ENCODE measurements at places on chromosomes 7 and 10. TPM values are rescaled to one million over a fixed set of nuclear protein-coding genes. Genes with fewer than 3 reads are reported as not detected.

GRCh38 chr10:68878496-68878895 lies 22.6 kb upstream of the DDX50 start:
- H3K4me1 ChIP-seq = no peaks in the 10 kb centered on the region
- H3K27me3 ChIP-seq = no peaks in the 10 kb centered on the region
- no peak overlapping the region for H3K4me3 ChIP-seq

GRCh38 chr7:130996833-130997231 lies 262.8 kb upstream of the KLF14 start:
- H3K36me3 ChIP-seq = no peaks in the 10 kb centered on the region
- DNase-seq = no peak
- no peak overlapping the region for H3K4me3 ChIP-seq
- H3K27me3 ChIP-seq = no peaks in the 10 kb centered on the region
- peaks cover 7% of the 10 kb centered on the region for H3K4me1 ChIP-seq

- H3K4me1 ChIP-seq = peaks cover 11% of the 10 kb centered on the region
- DNase-seq = no peak
- H3K4me3 ChIP-seq = no peak overlapping the region
- no peak overlapping the region for H3K27ac ChIP-seq
- no peaks in the 10 kb centered on the region for H3K27me3 ChIP-seq
These were observed 63.3 kb downstream of the RASGEF1A start for GRCh38 chr10:43203448-43204041.

GRCh38 chr7:135525426-135525825 lies 15.5 kb upstream of the CNOT4 start:
- no peak overlapping the region for H3K4me3 ChIP-seq
- no peak overlapping the region for H3K27ac ChIP-seq
- no peaks in the 10 kb centered on the region for H3K36me3 ChIP-seq
- H3K4me1 ChIP-seq = no peaks in the 10 kb centered on the region
- DNase-seq = no peak

- H3K36me3 ChIP-seq = no peaks in the 10 kb centered on the region
- no peak within 1 kb of the TSS for H3K27ac ChIP-seq
- H3K4me1 ChIP-seq = peaks cover 24% of the 10 kb centered on the region
- DNase-seq = peak; percentile 17
- H3K4me3 ChIP-seq = peak within 1 kb of the TSS; percentile 22
These were observed at the start of gene SFRP4 for GRCh38 chr7:37916673-37917660. TSS of gene SFRP4 (minus strand) at chr7:37916817. CDS start at chr7:37916537, 280 bp downstream.

- no peak for DNase-seq
- no peak overlapping the region for H3K4me3 ChIP-seq
- no peaks in the 10 kb centered on the region for H3K27me3 ChIP-seq
- no peak overlapping the region for H3K27ac ChIP-seq
- H3K4me1 ChIP-seq = no peaks in the 10 kb centered on the region
- no peaks in the 10 kb centered on the region for H3K36me3 ChIP-seq
These were observed 64.6 kb upstream of the CALN1 start for GRCh38 chr7:72476608-72477305.

DNA sequence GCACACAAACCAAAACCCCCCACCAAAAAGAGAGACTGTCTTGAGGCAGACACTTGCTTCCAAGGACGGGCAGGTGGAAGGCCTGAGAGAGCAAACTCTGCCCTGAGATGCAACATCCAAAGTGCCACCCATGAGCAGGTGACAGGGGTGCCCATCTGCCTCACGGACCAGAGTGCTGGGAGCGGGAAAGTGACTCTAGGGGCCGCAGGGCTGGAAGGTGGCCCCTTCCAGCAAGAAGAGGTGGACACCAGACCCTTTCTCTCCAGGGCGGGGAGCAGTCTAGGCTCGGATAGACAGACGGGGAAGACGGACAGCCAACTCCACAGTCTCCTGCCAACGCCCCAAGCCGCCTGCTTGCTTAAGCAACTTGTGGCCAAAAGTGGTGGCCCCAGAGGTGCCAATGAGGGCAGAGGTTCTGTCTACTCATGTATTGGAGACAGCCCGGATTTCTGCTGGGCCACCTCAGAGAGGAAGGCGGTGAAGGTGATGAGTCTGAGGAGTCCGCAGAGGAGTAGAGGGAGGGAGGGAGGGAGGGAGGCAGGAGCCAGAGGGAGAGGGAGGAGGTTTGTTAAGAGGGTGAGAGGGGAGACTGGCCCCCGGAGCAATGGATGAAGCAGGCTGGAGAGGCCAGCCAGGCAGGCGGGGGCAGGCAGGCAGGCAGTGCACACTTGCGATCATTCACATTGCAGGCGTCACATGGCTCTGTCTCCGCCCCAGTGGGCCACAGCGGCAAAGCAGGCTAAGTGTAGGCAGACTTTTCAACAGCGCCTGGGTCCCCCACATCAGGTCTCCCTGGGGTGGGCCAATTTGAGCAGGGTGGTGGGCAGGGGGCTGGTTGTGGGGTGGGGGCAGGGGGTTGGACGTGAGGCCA lies 65.6 kb downstream of the SLC29A4 start:
- H3K27me3 ChIP-seq = no peaks in the 10 kb centered on the region
- DNase-seq = no peak
- no peaks in the 10 kb centered on the region for H3K4me1 ChIP-seq
- peaks cover 76% of the 10 kb centered on the region for H3K36me3 ChIP-seq

DNA sequence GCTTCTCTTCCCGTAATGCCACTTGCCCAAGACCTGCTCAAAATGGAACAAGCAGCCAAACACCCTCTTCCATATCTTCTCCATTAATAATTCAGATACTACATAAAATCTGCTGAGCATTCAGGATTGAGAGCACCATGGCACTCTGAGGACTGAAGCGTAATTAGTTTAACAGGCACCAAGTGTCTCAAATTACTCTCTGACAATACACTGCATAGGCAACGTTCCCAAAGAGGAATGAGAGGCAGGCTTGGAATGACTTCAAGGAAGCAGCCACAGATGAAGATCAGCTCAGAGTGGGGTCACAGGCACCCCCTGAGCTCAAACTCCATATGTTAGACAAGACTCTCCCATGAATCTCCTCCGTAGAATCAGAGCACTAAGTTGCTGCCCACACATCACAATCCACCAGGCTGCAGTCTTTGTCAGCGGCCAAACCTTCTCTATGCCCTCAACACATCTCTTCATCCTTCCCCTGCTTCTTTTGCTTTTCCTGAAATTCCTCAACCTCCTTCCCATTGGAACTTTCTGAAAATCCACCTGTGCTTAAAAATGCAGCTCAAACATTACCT lies 4.7 kb upstream of the ABLIM1 start:
- no peak overlapping the region for H3K4me3 ChIP-seq
- no peak overlapping the region for H3K27ac ChIP-seq
- H3K27me3 ChIP-seq = no peaks in the 10 kb centered on the region
- no peaks in the 10 kb centered on the region for H3K36me3 ChIP-seq
- no peak for DNase-seq

GRCh38 chr10:26520575-26520974 lies 82.4 kb downstream of the APBB1IP start:
- no peak overlapping the region for H3K4me3 ChIP-seq
- no peaks in the 10 kb centered on the region for H3K27me3 ChIP-seq
- H3K4me1 ChIP-seq = no peaks in the 10 kb centered on the region
- no peak overlapping the region for H3K27ac ChIP-seq

GRCh38 chr10:61021926-61022325 lies 77.9 kb upstream of the RHOBTB1 start:
- H3K27me3 ChIP-seq = no peaks in the 10 kb centered on the region
- no peaks in the 10 kb centered on the region for H3K36me3 ChIP-seq
- no peak overlapping the region for H3K4me3 ChIP-seq
- no peak for DNase-seq
- H3K4me1 ChIP-seq = no peaks in the 10 kb centered on the region
- no peak overlapping the region for H3K27ac ChIP-seq

GRCh38 chr7:82762880-82763279 lies 319.3 kb upstream of the CACNA2D1 start:
- no peaks in the 10 kb centered on the region for H3K4me1 ChIP-seq
- no peaks in the 10 kb centered on the region for H3K36me3 ChIP-seq
- DNase-seq = no peak
- no peaks in the 10 kb centered on the region for H3K27me3 ChIP-seq
- H3K4me3 ChIP-seq = no peak overlapping the region

DNA sequence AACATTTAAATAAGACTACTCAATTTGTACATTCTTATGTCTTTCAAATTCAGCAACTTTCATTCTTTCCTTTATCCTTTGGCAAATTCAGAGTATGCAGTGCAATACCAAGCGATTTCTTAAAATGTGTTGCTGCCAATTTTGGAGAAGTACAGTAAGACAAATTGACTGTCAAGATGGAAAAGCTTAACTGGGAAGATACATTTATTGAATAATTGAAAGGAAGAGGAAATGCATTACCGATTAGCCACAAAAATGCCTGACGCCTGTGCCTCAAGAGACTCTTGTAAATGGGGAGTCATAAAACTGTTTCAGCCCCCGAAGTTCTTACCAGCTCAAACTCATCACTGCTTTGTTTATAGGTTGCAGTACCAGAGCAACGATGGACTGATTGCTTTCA lies 373.3 kb upstream of the GALNT17 start:
- no peak overlapping the region for H3K4me3 ChIP-seq
- DNase-seq = no peak
- no peak overlapping the region for H3K27ac ChIP-seq
- no peaks in the 10 kb centered on the region for H3K4me1 ChIP-seq

Gene KIFBP
- total RNA-seq = 12.3 TPM

Gene CPN1
- not detected for total RNA-seq

Gene MYL10
- total RNA-seq = not detected

Gene LAMB1
- 33.4 TPM for total RNA-seq

Gene WDR86
- total RNA-seq = 5.0 TPM

Gene PFKP
- 40.7 TPM for total RNA-seq

Gene HOXA1
- total RNA-seq = 0.28 TPM
